ENCODE measurements at places on chromosomes 12 and 14. TPM values are rescaled to one million over a fixed set of nuclear protein-coding genes. Genes with fewer than 3 reads are reported as not detected.

Gene POTEG
- polyA plus RNA-seq: not detected

GRCh38 chr12:27583981-27584380 is 60.0 kb downstream of the PPFIBP1 start:
- no peak for DNase-seq

DNA sequence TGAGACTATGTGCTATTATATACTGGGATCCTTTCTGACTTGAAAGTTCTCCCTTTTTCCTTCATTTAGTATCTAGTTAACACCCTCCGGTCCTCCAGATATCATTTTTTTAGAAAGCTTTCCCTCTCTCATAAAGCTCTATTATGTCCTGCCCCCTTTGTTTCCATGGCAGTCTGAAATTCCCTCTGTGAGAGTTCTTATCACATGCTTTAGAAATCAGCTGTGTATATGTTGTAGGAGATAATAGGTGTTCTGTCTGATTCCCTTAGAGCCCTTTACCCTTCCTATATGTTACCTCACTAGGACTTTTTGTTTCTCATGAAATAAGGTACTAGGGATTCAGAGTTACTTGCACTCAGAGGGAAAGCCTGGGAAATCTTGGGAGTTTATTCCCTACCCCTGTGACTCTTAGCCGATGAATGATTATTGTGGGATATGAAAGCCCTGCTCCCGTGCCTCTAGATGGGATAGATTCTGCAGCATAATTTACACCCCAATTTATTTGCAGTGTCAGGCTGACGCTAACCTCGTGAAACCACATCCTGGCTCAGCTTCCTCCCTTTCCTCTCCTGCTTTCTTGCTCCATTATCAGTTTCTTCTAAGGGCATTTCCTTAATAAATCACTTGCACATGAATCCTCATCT is 448.4 kb downstream of the MDGA2 start:
- peak; percentile 37 for DNase-seq

- no peak for DNase-seq
Measured at GRCh38 chr14:69432364-69432763, 33.9 kb downstream of the SLC39A9 start.

DNA sequence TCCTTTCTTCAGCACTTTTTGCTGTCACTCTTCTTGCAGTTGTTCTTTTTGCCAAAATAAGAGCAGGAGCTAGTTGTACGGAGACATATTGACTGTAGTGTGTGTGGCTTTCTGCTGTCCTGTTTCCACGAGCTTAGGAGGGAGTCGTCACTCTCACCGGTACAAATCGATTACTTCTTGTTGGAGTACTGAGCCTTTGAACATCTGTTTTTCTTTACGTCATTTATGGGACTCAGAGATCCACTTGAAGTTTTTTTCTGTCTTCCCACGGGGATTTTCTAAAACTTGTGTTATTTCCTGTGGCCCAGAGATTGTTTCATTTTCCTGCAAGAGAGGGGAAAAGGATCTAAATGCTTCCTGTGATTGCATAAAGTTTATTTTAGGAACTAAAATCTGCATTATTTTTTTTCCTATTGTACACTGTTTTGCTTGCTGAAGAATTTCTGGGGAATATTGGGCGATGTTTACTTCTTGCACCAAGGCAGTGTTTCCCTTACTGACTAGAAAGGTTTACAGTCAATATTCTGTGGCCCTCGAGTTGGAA is 199.8 kb upstream of the ARHGAP5 start:
- no peak for DNase-seq
